ENCODE measurements at places on chromosomes 6 and 20.

GRCh38 chr6:127494240-127494767 lies 24.8 kb downstream of the MTCL3 start:
- DNase-seq: no peak

- no peak for DNase-seq
These were observed 172.7 kb upstream of the MARCKS start for GRCh38 chr6:113684382-113684901.

GRCh38 chr6:149455031-149455732 lies 29.6 kb downstream of the ZC3H12D start:
- no peak for DNase-seq

DNA sequence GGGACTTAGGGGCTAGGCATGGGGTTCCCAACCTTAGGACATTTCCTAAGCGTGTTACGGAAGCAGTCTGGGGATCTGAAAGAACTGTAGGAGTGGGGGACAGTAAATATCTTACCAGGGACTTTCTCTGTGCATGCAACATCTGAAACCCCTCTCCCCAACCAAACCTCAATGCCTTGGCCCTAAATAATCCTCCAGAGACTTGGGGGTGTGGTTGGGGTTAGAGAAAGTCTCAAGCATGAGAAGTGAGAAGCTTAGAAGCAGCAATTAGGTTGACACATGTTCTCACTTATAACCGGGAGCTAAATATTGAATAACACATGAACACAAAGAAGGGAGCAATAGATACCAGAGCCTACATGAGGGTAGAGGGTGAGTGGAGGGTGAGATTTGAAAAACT lies 74.7 kb downstream of the HTR1E start:
- no peak for DNase-seq

- no peak for DNase-seq
These were observed 34.9 kb downstream of the GCM1 start for GRCh38 chr6:53113742-53114141.

- no peak for DNase-seq
These were observed 62.3 kb upstream of the SNX9 start for GRCh38 chr6:157760589-157761330.

DNA sequence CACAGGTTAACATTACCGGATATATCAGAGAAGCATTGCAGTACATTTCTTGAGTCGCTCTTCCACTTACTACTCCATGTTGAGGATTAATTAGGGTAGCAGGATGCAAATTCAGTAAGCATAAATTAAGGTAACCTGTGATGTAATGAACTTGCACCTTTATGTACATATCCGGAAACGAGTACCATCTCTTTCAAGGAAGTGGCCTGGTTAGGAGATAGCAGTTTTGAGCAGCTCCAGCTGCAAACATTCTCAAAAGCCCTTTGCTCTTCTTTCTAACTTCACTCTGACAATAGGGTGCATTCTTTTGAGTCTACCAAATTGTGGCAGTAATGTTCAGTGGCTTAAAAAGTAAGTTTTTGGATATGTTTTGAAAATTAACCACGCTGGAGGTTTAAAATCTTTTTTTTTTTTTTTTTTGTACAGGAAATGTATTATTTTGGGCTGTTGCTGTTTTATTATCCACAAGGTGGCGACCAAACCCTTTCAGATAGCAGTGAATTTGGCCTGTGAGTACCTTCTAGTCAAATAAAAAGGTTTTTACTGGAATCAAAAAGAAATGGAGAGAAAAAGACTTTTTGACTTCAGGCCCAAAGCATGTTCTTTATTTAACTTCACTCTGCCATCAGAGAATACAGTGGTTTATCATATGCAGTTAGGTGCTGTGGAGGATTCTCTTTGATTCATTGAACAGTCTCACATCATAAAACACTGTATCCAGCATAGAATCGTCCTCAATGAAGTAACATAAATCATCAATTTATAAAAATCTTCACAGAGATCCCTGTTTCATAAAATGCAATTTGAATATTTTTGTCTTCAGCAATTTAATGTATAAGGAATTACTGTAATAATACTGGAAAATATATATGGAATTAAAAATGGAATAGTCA lies 8.9 kb downstream of the FAM217B start:
- peak; percentile 29 for DNase-seq

GRCh38 chr6:89910902-89911240 lies 16.6 kb downstream of the GJA10 start:
- DNase-seq: no peak

- no peak for DNase-seq
These were observed 202.4 kb downstream of the LY86 start for GRCh38 chr6:6790891-6791290.

GRCh38 chr20:4918473-4918872 lies 82.8 kb downstream of the SLC23A2 start:
- DNase-seq: no peak

- no peak for DNase-seq
These were observed 23.4 kb downstream of the ATRN start for GRCh38 chr20:3494218-3494617.

DNA sequence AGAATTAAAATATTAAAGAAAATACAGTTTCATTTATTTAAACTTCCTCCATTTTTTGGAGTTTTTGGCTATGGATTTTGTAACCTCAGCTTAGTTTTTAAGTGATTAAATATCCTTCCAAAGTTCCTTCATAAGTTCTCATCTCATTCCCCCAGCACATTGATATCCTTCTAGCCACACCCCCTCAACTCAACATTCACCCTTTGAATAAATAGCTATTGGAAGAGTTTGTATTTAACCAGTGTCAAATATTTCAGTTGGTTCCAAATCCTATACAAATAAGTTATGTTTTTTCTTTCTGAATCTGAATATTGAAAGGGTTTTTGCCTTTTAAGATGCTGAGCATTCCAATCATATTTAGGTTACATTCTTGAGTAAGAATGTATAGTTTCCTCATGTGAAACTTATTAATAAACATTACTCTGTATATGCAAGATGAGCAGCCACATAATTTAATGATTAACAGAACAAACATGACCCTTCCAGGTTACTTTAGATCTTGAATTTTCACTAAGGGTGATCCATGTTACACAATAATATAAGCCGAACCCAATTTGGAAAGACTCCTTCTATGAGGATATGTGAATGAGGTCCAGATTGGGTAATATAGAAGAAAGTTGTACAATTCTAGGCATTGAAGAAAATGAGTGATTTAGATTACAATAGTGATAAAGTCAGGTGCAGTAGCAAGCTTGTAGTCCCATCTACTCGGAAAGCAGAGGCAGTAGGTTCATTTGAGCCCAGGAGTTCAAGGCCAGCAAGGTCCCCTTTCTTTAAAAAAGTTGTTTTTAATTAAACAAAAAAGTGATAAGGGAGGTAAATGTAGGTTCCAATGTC lies 13.6 kb downstream of the GLYATL3 start:
- no peak for DNase-seq

DNA sequence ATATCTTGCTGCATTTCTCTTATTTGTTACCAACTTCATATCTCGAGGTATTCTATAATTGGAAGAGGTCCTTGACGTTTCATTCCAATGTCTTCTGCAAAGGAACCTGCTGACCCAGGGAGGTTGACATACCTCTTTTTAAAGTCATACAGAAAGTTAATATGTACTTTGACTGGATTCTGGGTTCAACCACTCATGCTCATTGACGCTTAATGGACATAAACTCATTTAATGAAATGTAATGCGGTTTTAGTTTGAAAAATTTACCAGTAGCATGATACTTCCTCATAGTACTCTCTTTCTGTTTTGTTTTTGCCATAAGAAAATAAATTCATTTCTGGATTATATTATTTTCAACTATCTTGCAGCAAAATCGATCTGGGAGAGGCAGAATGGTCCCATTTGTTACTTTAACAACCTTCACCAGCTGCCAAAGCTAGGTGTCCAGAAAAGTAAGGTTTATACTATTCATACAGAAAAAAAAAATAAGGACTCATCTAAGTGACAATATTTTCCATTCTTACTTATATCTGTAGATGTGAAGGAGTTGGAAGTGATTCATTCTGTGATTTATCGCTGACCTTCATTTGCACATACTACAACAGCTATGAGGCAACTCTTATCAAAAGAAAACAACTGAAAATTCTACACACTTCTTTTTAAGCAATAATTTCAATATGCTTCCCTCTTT lies 101.6 kb downstream of the ATXN1 start:
- DNase-seq: no peak

DNA sequence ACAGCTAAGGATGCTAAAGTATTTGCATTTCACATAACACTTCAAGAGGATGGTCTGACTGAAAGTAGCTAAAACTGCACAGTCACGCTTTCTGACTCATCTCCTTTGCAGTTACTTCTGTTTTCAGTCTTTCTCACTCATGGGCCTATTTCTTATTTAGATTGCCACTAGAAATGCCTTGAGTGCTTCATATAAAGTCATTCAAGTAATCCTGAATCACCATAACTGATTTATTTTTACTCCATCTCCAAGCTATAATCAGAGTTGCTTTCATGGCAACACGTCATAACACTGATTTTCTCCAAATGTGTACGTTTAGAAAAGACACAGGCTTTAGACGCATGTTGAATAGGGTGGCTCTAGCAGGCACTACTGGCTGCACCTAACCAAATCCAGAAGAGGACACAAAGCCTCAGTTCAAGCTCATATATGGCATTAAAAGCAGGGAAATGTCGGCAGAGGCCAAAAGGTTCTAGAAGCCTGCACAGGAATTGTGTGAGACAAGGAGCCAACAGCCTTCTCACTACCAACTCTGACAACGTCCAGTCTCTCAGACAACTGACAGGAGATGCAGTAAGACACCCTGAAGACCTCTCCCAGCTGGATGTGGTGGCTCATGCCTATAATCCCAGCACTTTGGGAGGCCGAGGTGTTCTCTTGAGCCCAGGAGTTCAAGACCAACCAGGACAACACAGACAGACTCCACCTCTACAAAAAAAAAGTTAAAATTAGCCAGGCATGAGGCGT lies 64.1 kb upstream of the BEND6 start:
- no peak for DNase-seq

GRCh38 chr6:141667580-141668309 lies 465.0 kb upstream of the GJE1 start:
- DNase-seq: no peak

DNA sequence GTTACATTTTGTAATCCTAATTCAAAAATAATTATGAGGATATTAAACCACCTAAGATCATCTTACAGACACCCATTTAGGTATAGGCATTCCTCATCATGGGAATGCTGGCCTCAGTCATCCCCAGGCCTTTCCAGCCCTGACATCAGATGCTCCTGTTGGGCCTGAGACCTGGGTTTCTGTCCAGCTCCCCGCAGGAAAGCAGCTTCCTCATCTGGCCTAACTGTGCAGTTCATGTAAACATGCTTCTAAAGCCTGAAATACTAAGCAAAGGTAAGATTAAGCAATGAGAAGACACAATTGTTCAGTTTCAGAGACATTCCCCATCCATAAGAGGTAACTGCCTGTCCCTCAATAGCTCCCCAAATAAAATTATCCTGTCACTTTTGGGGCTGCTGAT lies 19.0 kb downstream of the ETV7 start:
- no peak for DNase-seq

DNA sequence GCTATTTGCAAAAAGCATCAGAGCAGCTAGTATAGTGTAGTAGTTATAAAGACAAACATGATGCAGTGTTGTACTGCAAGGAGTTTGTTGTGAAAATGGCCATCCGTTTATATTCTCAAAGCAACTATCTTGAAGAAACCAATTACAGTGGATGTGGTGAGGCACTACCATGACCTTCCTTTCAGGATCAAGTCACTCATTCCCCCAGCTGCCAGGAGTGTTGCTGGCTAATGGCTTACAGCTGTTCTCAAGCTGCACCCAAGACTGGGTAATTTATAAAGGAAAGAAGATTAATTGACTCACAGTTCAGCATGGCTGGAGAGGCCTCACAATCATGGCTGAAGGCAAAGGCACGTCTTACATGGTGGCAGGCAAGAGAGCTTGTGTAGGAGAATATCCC lies 29.0 kb downstream of the ADGRF4 start:
- DNase-seq: no peak

- no peak for DNase-seq
These were observed 303 bp downstream of the MBOAT1 start for GRCh38 chr6:20211941-20212391.

DNA sequence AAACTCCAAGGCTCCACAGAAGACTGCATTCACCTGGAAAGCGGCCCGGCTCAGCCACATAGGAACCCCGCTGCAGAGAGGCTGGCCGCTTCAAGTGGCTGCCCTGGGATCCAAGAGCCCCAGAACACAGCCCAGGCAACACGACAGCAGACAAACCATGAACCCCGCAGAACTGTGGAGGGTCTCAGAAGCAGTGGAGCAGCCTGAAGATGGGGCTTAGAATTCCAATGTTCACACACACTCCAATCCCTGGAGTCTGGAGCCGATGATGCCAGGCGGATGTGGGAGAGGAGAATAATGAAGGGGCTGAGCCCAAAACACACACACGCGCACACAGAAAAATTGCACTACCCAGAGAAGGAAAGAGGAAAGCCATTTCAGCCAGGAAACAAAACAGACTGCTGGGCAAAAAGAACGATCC lies 52.4 kb downstream of the NINL start:
- DNase-seq: no peak

DNA sequence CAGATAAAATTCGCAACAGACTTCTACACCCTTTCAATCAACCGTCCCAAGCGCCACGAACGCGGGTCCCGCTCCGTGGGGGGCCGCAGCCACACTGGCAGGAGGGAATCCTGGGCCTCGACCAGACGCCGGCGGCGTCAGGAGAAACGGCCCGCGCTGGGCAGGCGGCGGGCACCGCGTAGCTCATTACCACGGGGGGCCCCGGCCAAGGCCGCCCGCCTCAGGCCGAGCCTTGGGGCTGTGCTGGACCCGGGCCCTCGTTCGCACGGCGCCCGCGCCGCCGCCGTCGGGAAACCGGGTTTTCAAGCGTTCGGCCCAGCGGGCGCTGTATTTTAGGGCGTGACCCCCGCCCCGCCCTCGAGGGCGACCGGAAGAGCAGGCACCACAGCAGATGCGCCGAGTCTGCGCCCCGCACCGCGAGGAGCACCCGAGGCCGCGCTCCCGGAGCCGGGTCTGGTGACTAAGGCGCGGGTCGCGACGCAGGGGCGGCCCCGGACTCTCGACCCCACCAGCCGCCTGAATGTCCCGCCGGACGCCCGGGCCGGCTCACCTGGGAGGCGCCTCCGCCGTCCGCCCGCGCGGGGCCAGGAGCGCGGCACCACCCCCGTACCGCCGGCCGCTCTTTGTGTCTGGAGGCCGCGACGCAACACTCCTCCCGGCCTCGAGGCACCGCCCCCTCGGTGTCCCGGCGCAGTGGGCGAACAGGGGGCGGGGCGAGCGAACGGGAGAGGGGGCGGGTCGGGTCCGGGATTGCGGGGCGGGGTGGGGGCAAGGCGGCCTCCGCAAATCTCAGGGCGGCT lies at the start of gene NINL:
Gene NINL (minus strand): TSS at position 627 of the 800 bp plus-strand sequence. CDS start 58,944 bp downstream, outside the sequence.
- DNase-seq: peak; percentile 44

DNA sequence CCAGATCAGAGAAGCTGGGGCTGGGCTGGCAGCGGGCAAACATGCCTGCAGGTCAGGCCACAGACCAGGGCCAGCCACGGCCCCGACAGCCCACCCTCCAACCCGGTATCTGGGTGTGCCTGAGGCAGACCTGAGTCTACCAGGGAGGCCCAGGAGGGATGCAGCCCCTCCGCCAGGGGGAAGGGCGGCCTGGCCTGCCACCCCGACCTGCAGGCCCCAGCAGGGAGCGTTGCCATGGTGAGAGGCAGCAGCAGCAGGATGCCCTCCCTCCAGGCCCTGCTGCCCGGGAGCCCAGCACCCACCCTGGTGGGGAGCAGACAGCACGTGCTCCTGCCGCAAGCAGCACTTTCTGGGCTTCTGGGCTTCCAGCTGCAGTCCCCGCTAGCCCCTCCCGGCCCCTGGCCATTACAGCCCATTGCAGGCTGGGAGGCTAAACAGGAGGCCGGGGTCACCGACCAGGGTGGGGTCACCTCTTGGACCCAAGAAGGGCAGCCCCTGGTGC lies 3.8 kb upstream of the EEF1A2 start:
- no peak for DNase-seq

Data from renal cortex interstitium (tissue), 15 donors.